ENCODE measurements at places on chromosomes 7 and 10. TPM values are rescaled to one million over a fixed set of nuclear protein-coding genes. Genes with fewer than 3 reads are reported as not detected.

The HECW1 gene
- total RNA-seq, result 0.26 TPM

The LRRN3 gene
- 7.4 TPM for total RNA-seq

The ADCYAP1R1 gene
- not detected for total RNA-seq

The FRMD4A gene
- 114 TPM for total RNA-seq

The RHOBTB1 gene
- total RNA-seq, result 15.8 TPM

The ANXA8L1 gene
- not detected for total RNA-seq

The CCL26 gene
- 1.8 TPM for total RNA-seq
